ENCODE measurements at places on chromosomes 16 and 17.

DNA sequence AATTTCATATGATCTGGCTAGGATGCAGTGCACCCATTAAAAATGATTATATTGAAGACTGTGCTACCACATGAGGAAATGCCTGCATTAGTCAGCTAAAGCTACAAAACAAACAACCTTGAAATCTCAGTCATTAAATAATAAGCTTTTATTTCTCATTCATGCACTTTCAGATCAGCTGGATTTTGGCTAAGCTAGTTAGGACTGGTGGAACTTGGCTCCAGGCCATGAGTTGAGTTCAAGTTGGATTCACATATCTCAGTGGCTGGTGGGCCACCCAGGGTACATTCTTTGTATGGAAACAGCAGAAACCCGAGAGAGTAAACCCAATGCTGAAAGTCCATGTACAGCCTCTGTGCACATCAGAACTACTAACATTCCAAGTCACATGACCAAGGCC is 6.4 kb upstream of the SLFN12L start:
- peak; percentile 8 for DNase-seq

- DNase-seq, result no peak
These were observed 8.3 kb downstream of the CCDC42 start for GRCh38 chr17:8736362-8736761.

- DNase-seq, result no peak
These were observed 45.4 kb downstream of the BAHCC1 start for GRCh38 chr17:81440511-81441244.

GRCh38 chr16:25692351-25692741 is 587 bp downstream of the HS3ST4 start:
- DNase-seq, result no peak

GRCh38 chr17:81309140-81309858 is 14.2 kb upstream of the SLC38A10 start:
- peak; percentile 37 for DNase-seq

DNA sequence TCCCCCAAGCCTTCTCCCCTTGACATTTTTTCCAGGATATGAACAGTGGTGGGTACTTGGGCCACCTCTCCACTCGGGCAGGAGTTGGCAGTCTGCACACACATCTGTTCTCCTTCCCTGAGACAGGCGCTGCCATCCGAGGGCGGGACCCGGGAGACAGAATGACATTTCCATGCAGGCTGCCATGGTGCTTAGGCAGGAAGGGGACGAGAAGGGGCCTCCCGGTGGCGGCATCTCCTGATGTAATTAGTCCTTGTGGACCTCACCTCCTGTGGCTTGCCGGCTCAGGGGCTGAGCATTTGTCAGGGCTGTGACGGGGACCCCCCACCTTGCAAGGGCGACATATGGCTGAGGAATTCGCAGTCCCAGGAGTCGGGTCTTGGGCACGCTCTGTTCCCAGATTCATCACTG is 197.2 kb downstream of the FOXL1 start:
- DNase-seq, result no peak

GRCh38 chr17:933312-934073 is 46.1 kb downstream of the NXN start:
- DNase-seq, result peak; percentile 90

GRCh38 chr17:77142689-77143088 is 1.9 kb downstream of the SEC14L1 start:
- DNase-seq, result no peak

DNA sequence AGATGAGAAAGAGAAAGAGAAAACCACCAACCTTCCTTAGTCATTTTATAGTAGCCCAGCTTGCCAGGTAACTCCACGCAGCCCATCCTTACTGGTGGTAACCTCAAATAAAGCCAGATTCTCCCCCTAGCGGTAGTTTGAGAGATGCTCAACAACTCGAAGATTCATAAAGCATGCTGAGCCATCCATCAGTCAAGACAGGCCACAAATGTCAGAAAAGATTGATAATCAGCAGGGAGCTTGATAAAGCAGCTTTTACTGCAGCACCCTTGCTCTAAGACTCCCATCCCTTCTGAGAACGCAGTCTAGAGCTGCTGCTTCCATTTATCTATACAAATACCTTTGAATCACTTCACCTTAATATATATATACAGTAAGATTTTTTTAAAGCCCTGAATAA is 451.5 kb upstream of the HSBP1 start:
- peak; percentile 70 for DNase-seq

GRCh38 chr16:83720981-83721380 is 86.8 kb upstream of the HSBP1 start:
- DNase-seq, result no peak

DNA sequence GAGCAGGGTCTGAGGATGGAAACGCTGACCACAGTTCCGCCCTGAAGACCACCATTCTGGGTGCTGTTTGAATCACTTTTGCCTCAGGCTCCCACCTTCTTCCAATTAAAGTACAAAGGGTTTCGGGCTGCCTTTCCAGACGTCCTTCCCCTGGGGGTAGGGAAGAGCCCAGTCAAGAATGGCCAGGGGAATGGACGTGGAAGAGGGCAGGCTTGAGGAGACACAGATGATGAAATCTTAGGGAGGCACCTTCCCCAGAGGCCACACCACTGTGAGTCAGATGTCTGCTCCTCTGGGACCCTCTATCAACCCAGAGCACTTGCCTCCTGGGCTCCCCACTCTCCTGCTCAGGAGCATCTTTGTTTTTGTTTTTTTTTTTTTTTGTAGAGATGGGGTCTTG is 27.5 kb upstream of the MTSS2 start:
- DNase-seq, result no peak

GRCh38 chr17:78340183-78340955 is 19.5 kb downstream of the SOCS3 start:
- DNase-seq, result no peak

- no peak for DNase-seq
These were observed 5.0 kb upstream of the SPIRE2 start for GRCh38 chr16:89823087-89823823.

All from foreskin keratinocyte (primary cell).